Prostate gland (tissue), 2 donors: ENCODE measurements at places on chromosomes 12 and 14.
A peak's percentile ranks its signal among the peaks of the same experiment; 100 is the strongest.

- no peak for DNase-seq
These were observed 21.4 kb downstream of the B4GALNT3 start for GRCh38 chr12:480831-481816.

- DNase-seq: no peak
These were observed 40.2 kb downstream of the PROX2 start for GRCh38 chr14:74835645-74836250.

- DNase-seq: peak; percentile 49
These were observed at the start of gene SDSL for GRCh38 chr12:113422030-113422885. Gene SDSL, plus strand, starts transcription at chr12:113422380. Its CDS starts 5,603 bp downstream, at chr12:113427983.

GRCh38 chr12:52005903-52006703 is 643 bp upstream of the TAMALIN start:
- no peak for DNase-seq

GRCh38 chr14:35331605-35332516 is 39.7 kb downstream of the PSMA6 start:
- peak; percentile 93 for DNase-seq

DNA sequence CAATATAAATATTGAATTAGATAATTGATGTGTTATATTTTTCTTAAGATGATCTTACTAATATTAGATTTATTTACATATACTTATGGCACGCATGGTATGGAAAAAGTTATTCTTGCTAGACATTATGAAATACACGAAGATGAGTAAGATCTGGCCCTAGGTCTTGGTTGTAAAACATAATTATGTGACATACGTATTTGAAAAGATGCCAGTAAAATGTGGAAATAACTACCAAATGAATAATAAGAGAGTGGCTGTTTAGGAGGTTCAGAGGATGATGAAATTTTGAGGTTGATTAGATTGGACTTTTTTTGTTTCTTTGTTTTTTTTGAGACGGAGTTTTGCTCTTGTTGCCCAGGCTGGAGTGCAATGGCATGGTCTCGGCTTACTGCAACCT is 41.3 kb downstream of the FANCM start:
- DNase-seq: no peak

DNA sequence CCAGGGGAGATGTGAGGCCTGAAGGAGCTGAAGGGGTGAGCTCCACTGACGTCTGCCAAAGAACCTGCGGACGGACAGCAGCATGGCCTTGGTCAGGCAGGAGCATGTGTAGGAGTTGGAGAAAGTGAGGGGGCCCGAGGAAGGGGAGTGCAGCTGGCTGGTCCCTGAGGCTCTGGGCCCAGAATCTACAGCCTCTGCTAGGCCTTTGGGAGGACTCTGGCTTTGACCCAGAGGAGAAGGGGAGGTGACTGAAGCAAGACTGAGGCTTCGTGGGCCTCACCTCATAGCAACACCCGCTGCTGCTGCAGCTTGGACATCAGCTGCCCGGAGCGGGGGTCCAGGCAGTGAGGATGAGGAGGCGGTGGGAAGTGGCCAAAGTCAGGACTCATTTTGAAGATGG is 216.6 kb upstream of the FKBP4 start:
- no peak for DNase-seq

GRCh38 chr12:30959778-30960177 is 33.2 kb downstream of the TSPAN11 start:
- DNase-seq: no peak

GRCh38 chr12:105882404-105882803 is 256.4 kb downstream of the NUAK1 start:
- DNase-seq: no peak

DNA sequence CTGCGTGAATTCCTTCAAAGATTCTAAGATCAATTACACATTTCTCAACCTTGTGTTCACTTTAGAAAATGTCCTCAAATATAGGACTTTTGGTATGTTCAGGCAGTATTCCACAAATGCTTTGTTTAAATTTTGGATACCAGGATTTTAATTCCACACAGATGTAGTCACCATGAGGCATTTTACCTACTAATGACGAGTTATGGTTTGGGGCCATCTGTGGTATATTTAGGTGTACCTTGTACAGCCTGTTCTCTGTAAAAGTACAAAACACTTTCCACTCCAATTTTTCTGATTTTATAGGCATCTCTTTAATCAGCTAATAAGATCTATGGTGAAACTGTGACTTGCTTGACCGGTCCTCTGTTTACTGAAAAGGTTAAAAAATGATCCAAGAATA is 275.7 kb upstream of the PRICKLE1 start:
- peak; percentile 13 for DNase-seq

DNA sequence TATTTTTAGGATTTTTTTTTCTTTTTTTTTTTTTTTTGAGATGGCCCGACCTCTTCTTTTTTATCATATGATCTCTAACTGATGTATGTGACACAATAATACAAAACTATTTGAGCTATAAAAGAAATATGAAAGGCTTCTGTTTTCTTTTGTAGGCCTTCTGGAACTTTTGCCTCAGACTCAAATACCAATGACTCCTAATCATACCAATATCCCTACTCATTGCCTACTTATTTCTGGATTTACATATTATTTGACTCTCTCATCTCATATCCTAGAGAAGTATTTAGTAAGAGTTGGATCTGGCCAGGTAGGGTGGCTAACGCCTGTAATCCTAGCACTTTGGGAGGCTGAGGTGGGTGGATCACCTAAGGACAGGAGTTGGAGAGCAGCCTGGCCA is 12.7 kb upstream of the WDR89 start:
- no peak for DNase-seq
